GM13977 (cell line): ENCODE measurements at places on chromosomes 16 and 17.

GRCh38 chr17:74235911-74236371 lies 22.6 kb downstream of the TTYH2 start:
- DNase-seq: no peak

- no peak for DNase-seq
Measured at GRCh38 chr17:41483531-41483930, 2.6 kb upstream of the KRT35 start.

DNA sequence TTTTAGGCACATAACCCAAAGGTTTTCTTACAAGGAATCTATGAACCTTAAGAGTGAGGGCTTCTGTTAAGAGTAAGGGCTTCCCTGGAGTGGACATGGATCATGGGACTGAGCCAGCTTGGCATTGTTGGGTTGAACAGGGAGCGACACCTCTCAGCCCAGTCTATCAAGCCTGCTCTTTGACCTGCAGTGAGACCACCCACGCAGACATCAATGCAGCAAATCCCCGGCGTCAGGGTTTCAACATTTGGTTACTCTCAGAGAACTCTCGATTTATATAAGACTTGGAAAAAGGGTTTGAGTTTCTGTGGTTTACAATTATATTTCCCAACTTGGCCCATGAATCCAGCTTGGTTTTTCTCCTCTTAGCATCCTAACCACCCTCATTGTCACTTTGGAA lies 299.9 kb downstream of the WWOX start:
- no peak for DNase-seq

DNA sequence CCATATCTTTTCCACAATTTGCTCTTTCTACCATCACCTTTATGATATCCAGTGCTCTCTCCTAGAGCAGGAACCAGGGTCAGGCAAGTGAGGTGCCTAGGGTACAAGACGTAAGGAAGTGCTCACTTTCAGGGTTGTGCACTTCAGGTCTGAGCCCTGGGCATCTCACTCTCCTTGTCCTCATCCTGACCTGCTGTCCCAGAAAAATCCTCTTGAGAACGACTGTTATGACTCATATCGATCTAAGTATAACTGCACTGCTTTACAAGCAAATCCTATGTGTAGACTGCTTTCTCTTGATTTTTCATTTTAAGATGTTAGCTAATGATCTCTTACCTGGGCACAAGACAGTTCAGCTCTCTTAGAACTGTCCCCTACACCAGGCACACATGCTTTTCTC lies 100.1 kb downstream of the TMEM100 start:
- DNase-seq: no peak

- DNase-seq: no peak
Measured at GRCh38 chr17:13086142-13086769, 68.4 kb upstream of the ELAC2 start.
